Glutamatergic neuron (in vitro differentiated cells): ENCODE measurements at places on chromosomes 4 and X. TPM values are rescaled to one million over a fixed set of nuclear protein-coding genes. Genes with fewer than 3 reads are reported as not detected.

Gene TLR7
- not detected for total RNA-seq

Gene PRDM8
- 16.6 TPM for total RNA-seq

Gene NKX3-2
- total RNA-seq = 0.25 TPM

Gene ZXDA
- total RNA-seq = 3.4 TPM

Gene LPAR4
- total RNA-seq = 3.2 TPM
